ENCODE measurements at places on chromosomes 7 and 10.

DNA sequence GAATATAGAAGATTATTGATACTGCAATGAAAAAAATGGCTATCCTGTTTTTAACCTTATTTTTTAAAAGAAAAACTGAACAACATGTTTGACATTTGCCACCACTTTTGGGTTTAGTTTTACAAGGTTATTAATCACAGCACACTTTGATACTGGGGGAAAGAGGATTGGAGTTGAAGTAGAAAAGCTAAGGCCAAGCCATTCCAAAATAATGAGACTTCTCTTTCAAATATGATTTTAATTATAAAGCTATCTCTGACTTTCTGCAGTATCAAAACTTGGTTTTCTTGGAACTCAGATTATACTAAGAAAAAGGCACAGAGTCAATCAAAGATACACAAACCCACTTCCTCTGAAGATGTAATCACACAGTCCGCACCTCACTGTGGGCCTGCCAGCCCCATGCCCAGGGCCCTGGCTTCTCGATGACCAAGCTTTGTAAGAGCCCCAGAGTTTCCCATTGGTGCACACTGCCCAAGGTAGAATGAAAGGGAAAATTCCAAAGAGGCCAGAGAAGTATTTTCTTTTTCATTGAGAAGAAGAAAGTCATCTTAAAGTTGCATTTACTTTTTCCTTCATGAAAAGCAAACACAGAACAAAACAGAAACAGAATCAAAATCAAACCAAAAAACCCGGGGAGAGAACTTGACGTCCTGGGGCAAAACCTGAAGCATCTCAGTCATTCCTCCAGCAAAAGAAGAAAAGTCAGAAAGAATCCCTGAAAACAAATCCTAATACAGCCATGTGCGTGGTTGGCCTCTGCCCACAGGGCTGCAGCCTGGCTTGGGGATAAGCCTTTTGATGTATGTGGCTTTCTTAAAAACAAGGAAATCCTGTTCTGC is 187.7 kb upstream of the KLF6 start:
- DNase-seq, result no peak

GRCh38 chr10:15214237-15214636 is 45.7 kb upstream of the NMT2 start:
- no peak for DNase-seq

- no peak for DNase-seq
Measured at GRCh38 chr10:59181668-59182067, 5.2 kb downstream of the PHYHIPL start.

DNA sequence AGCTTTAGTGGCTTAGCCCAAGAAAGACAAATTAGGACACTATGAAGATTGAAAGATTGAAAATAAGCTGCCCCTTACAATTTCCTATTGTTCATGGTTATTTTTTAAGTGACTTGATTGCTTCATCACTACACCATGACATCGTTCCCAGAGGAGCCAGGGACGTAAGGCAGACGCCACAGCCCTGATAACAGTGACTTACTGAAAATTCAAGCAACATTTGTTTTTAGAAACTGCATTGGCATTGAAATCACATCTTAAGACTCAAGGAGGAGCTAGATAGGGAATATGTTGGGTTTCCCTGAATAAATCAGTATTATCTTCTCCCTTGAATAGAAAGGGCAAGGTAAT is 38.7 kb upstream of the ANK3 start:
- DNase-seq, result no peak

DNA sequence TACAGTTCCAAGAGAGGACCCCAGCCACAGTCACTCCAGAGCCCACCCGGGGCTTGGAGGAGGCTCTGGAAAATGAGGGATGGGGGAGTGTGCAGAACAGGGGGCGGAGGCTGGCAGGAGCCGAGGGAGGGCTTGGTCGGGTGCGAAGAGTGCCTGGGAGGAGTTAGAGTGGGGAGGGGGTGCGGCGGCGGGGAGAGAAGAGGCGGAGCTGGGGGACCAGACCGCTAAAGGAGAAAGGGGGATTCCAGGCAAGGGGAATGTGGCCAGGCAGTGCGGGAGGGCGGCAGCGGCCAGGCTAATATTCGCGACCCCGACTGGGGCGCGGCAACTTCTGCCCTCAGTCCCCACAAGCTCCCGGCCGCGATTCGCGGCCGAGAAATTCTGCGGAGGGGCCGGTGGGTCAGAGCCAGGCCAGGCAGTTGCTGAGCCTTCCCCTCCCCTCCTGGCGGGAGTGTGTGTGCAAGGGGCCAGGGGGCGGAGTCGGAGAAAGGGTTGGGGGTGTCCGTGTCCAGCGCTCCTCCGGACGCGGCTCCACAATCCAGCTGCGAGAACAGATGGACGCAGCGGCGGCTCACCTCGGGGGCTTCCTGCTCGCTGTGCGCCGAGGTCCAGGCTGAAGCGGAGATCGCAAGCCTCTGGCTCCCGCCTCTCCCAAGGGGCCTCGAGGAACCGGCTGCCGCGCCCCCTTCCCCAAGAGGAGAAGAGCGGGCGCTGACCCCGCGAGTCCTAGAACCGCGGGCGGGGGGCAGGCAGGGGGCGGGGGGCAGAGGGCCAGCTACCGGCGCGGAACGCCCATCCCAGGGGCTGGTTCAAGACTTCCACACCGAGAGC is 612 bp upstream of the SLC18A3 start:
- DNase-seq, result no peak

- no peak for DNase-seq
Measured at GRCh38 chr10:120813085-120813484, 38.1 kb upstream of the WDR11 start.

- DNase-seq, result no peak
Measured at GRCh38 chr10:132836248-132836831, 50.4 kb upstream of the NKX6-2 start.

- DNase-seq, result no peak
Measured at GRCh38 chr10:29924436-29924835, 134.9 kb downstream of the JCAD start.

DNA sequence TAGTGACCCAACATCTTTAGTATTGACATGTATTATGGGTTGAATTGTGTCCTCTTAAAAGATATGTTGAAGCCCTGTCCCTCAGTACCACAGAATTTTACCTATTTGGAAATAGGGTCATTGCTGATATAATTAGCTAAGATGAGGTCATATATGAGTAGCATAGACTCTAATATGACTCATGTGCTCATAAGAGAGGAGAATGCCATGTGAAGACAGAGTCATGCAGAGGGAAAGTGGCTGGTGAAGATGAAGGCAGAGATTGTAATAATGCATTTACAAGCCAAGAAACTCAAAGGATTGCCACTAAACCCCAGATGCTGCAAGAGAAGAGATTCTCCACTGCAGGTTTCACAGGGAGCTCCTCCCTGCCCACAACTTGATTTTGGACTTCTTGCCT is 496.4 kb downstream of the KIF20B start:
- DNase-seq, result no peak

- DNase-seq, result no peak
Measured at GRCh38 chr10:50422259-50422658, 170.9 kb upstream of the ASAH2 start.

DNA sequence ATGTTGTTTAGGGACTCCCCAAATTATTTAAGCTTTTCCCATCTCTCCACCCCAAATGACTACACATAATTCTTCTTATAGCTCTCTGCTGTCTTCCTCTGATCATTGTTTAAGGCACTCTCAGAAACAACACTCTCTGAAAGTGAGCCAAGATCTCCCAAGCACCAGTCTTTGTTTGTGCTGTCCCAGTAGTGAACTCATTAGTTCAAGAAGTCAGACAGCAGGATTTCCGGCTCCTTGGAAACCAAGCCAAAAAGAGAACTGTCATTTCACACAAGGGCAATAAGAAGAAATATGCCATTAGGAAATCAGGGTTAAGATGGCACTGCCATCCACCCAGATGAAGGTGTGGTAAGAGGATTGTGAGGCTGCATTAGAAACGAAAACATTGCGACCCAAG is 83.1 kb downstream of the FZD1 start:
- no peak for DNase-seq

DNA sequence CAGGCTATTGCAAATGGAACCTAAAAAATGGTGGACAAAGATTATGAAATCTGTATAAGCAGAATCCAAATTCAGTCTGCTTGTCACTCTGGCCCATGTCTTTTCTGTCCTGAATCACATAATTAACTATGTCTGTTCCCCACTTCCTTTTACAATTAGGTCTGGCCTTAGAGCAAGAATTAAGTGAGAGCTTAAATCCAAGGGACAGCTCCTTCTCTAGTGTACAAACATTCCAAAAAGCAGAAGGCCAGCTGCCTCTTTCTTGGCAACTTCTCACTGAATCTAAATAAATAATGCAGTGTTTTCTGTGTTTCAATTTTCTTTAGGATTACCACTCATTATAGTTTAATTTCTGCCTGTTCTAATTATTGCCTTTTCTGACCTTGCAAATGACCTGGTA is 39.3 kb upstream of the NEBL start:
- no peak for DNase-seq

DNA sequence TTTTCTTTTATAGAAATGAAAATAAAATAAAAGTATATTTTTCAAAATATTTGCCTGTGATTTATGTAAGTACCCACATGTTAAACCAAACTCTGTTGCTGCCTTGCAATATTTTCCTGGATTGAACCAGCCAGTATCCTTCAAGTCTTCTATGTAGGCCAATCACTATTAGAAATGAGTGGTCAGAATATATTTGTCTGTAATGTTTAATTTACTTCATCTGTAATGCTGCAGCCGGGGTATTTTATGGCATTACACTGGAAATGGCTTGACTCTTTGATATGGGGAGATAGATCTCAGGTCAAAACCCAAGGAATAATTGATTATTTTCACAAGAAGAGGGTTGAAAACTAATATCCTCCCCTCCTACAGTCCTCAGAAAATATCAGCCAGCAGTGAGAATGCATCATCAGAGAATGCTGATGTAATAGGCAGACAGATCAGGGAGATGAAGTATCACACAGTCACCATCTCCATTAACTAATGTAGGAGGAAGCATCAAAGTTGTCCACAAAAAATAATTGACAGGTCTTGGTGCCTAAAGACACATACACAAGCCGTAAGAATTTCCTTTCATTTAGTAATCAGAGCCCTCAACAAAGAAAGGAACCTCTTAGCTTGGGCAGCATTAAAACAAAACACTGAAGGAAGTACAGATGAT is 82.5 kb downstream of the VWDE start:
- no peak for DNase-seq

- no peak for DNase-seq
Measured at GRCh38 chr10:46523119-46523961, 33.1 kb downstream of the GPRIN2 start.

- DNase-seq, result no peak
Measured at GRCh38 chr7:134276951-134277350, 39.8 kb downstream of the SLC35B4 start.

GRCh38 chr7:70597066-70597465 is 534.9 kb upstream of the GALNT17 start:
- no peak for DNase-seq

- DNase-seq, result no peak
Measured at GRCh38 chr10:109205929-109206585, 717.3 kb downstream of the XPNPEP1 start.

- DNase-seq, result no peak
Measured at GRCh38 chr7:25894002-25894901, 257.7 kb upstream of the NFE2L3 start.

GRCh38 chr10:86046845-86047460 is 319.6 kb downstream of the GRID1 start:
- no peak for DNase-seq

DNA sequence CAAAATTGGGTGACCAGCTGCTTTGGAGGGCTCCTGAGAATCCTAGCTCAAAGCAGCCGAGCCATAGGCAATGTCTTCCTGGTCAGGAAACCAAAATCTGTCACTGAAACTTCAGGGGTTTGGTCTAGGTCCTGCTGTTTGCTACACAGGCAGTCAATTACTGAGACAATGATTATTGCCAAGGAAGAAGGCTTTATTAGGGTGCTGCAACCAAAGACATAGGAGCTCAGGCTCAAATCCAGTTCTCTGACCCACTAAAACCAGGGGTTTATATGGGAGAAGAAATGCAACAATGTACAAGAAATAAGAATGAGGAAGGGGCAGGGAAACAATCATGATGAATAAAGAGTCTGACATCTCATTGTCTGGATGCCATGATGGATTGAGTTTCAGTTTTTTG is 410.3 kb upstream of the ZWINT start:
- DNase-seq, result no peak

- DNase-seq, result no peak
Measured at GRCh38 chr10:132364594-132364970, 32.4 kb upstream of the PWWP2B start.

DNA sequence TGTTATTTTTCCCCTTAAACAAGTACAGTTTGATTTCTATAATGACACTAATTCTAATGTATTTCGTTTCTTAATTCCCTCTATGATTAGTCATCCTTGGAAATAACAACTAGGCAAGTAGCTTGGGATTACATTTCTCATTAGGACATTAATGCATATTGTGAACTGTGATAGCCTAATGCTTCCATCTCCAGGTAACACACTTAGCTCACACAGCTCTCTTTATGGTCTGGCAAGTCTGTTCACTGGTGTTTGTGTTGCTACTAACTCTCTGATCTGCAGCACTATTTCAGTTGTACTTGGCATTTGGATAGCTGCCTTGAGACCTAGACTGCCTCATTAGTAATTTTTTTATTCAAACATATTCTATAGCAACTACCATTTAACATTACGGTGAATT is 853.2 kb downstream of the SORCS3 start:
- DNase-seq, result no peak

GRCh38 chr7:137283153-137283552 is 60.4 kb downstream of the PTN start:
- no peak for DNase-seq

DNA sequence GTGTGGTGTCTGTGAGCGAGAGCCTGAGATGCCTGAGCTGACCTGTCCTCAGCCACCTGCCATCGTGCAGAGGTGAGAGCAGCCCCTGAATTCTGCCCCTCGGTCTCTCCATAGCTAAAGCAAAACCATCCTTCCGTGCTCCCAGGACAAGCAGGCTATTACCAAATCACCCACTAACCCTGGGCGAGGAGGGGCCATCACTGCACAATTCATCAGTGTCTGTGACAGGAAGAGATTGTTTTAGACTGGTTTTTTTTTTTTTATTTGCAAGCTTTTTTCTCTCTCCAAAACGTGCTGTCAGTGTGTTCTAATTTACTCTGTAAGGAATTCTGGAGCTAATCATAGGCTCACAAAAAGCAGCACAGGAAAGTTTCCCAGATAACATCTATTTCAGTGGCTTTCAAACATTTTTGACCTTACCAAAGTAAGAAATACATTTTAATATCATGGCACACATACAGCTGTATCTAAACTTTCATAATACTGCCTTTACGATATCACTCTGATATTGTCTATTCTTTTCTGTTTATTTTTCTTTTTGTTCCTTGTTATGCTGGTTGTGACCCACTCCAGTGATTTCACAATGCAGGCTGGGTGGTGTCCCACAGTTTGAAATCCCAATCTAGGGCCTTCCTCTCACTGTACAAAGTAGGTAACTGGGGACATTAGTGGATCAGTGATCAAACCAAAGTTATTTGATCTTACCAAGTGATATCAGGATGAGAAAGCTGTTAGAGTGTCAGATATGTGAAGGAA is 62.8 kb downstream of the EGFR start:
- no peak for DNase-seq

DNA sequence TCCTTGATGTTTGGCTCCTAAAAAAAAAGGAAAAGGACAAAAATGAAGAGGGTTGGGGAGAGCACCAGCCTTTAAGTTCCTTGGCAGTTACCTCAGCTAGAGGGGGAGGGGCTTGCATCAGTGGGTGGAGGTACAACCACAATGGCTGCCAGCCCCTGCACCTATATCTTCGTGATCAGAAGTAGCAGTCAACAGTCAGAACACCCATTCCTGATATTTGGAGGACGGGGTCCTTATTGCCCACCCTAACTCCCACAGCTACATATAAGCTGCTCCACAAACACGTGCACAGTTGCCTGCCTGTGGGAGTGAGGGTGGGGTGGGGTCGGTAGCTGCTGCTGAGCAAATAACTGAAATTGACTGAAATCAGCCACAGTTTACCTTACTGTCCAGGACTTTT is 26.2 kb downstream of the C1GALT1 start:
- DNase-seq, result no peak

All from stimulated activated CD4-positive, alpha-beta T cell treated with anti-CD3 and anti-CD28 coated beads, Interleukin-15, amount 100 ng/mL, for 1 hour (primary cell).